T-helper 22 cell (primary cell): ENCODE measurements at places on chromosomes 12 and 14.

DNA sequence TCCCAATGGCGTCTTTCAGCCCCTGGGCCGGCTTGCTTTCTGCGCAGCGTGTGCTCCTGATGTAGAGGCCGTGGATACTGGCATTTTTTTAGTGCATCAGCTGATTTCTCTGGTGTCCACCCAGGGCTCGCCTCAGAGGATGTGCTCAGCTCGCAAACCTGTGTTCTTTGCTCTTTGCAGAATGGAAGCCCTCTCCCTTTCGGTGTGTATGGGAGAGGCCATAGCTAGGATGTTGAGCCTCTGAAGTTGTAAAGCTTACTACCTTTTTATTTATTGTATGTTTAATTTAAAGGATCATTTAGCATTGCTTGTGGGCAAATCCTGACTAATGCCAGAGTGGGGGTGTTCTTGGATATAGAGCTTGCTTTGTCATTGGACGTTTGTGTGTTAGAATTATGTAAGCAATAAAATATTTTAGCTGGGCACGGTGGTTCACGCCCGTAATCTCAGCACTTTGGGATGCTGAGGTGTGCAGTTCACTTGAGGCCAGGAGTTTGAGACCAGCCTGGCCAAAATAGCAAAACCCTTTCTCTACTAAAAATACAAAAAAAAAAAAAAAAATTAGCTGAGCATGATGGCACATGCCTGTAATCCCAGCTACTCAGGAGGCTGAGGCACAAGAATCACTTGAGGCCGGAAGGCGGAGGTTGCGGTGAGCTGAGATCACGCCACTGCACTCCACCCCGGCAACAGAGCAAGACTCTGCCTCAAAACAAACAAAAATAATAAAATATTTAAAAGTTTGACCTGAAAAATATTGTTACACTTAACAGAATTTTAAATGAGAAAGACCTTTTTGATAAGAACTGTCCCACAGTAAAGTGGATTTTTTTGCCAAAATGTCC, 52.6 kb upstream of the MMP17 start:
- DNase-seq: no peak

DNA sequence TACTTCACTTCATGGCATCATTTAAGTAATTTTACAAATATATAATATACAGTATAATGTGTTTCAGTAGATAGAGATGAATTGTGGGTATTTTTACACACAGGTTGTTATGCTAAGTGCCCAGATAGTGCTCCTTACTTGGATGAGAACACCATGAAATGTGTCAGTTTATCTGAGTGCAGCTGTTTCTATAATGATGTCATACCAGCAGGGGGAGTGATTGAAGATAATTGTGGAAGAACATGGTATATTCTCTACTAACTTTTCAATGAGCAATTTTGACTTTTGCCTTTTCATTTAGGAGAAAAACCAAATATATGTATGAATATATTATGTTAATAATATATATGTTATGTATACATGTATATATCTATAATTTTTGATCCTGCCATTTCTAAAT, 221.6 kb downstream of the LRRK2 start:
- DNase-seq: no peak

- no peak for DNase-seq
These were observed 554.9 kb upstream of the LRFN5 start for GRCh38 chr14:41051801-41052200.

DNA sequence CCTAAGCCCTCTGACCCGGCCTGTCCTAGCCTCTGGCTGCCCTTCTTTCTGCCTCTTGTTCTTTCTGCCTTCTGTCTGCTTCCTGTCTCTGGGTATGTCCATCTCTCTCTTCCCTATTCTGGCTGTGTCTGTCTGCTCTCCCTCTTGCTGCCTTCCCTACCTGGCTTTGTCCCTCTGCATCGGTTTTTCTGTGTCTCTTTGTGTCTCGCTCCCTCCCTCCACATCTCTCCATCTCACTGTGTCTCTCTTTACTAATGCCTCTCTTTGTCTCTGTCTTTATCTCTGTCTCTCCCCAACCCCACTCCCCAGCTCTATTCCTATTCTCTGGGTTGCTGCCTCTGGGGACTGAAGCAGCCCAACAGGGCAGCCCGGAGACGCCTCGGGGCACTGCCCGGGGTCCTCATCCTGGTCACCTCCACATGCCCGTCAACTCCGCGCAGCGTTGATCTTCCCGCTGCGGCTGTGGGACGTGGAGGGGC, 10.1 kb downstream of the SHMT2 start:
- no peak for DNase-seq

GRCh38 chr14:78029601-78030372, 140.4 kb upstream of the NRXN3 start:
- no peak for DNase-seq

- no peak for DNase-seq
These were observed 82.3 kb downstream of the PLEKHG3 start for GRCh38 chr14:64786296-64787149.

DNA sequence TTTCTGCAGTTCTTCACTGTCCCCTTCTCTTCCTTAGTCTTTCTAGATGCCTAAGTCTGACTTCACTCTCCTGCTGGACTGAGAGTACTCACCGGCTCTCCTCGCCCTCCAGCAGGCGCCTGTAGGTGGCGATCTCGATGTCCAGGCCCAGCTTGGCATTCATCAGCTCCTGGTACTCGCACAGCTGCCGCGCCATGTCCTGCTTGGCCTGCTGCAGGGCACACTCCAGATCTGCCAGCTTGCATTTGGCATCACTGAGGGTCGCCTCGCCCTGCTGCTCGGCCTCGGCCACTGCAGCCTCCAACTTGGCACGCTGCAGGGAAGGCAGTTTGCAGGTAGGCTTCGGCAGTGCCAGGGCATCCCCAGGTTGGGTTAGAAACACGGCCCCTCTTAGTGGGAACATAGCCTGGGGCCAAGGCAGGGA, 5.2 kb downstream of the KRT84 start:
- DNase-seq: no peak

GRCh38 chr14:72023128-72024042, 91.2 kb downstream of the RGS6 start:
- DNase-seq: no peak

- DNase-seq: no peak
These were observed 43.0 kb upstream of the NTF3 start for GRCh38 chr12:5388581-5389535.

DNA sequence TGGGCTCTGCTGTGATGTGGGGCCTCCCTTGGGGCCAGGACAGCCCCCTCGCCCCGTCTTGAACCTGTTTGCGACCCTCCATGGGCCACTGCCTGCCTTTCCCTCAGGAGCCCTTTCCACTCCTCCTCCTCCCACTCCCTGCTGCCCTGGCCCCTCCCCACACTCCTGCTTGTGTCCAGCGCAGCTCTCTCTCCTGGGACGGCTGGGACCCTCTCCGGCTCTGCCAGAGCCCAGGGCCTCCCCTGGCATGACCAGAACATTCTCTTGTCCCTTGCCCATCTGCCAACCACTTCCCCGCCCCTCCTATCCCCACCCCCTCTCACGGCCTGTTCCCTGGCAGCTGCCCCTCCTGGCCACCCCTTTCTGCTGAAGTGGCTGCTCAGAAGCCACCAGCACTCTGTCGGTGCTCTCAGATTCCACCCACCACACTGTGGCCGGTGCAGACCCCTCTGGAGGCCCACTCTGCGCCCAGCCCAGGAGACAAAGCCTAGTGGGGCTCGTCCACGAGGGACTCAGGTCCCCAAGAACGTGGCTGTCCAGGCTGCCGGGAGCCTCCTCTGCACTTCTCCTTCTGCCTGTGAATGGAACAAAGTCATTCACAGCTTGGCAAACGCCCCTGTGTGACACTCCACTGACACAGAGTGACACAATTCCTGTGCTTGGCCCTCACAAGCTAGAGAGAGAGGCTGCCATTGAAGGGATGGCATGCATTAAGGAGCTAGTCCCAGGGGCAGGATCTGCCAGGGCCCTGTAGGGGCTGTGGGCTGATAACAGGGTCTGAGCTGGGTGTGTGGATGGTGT, 1.4 kb downstream of the ASPG start:
- no peak for DNase-seq

GRCh38 chr12:3090240-3091037, 13.3 kb downstream of the TSPAN9 start:
- DNase-seq: no peak

GRCh38 chr12:53065470-53065869, 13.7 kb downstream of the SPRYD3 start:
- DNase-seq: no peak

DNA sequence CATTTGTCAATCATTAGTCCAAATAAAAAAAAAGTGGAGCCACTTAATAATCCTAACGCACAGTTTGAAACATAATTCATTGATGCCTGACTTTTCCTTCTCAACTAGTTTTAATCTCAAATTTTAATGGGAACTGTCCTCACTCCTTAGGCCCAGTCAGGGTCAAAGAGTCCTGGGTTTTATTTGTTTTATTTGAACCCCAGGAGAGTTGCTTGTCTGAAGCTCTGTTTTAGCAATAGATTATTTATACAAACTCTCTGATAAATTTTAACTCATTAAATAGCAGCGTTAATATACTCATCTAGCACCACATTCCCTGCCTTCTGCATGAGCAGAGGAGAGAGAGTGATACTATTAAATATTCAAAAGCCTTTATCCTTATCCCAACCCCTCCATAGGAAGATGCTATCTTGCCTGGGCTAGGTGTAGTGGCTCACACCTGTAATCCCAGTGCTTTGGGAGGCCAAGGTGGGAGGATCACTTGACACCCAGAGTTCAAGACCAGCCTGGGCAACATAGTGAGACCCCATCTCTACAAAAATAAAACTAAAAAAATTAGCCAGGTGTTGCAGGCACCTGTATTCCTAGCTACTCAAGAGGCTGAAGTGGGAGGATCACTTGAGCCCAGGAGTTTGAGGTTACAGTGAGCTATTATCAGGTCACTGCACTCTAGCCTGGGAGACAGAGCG, 14.5 kb upstream of the DUSP6 start:
- DNase-seq: no peak
